Left renal cortex interstitium (tissue), 4 donors: ENCODE measurements at places on chromosomes 1 and 21. TPM values are rescaled to one million over a fixed set of nuclear protein-coding genes. Genes with fewer than 3 reads are reported as not detected.

LCE1B gene
- polyA plus RNA-seq, result not detected

DNA sequence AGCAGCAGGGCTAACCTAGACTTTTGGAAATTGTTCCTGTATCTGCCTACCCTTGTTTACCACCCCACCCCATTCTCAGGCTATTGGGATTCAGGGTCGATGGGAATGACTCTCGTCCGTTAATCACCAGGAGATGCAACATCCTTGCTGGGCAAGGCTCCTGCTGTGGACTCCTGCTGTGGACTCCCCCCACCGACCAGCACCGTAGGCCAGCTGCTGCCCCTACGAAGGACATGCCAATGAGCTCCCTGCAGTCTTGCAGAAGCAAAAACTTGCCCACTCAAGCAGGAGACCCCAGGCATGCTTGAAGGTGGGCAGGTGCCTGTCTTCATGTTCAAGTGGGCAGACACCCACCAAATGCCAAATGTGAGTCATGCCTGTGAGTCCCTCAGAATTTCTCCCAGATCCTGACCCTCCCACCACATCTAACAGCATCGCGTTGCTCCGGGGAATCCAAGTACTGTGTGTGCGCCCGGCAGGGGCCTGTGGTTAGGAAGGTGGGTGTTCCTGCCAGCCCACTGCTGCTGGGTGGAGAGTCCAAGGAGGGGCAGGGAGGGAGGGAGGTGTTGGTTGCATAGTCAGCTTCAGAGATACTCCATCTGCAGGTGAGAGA is 41.7 kb upstream of the SOX13 start:
- DNase-seq, result no peak

DNA sequence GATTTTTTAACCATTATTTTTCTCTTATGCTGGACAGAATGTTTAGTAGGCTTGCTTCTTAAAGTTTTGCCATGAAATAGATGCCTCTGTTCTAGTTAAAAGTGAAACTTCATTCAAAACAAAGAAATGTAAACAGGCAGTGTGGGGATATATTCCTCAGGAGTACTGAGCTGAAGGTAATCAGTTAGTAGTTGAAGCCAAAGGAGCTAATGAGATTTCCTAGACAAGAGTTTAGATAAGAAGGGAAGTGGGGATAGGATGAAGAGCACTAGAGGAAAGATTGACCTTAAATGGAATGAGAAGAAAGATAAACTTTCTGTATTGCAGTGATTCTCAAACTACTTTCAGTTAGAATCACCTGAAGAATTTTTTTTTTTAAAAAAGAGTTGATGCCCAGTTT is 23.9 kb downstream of the PRRC2C start:
- DNase-seq, result no peak

DNA sequence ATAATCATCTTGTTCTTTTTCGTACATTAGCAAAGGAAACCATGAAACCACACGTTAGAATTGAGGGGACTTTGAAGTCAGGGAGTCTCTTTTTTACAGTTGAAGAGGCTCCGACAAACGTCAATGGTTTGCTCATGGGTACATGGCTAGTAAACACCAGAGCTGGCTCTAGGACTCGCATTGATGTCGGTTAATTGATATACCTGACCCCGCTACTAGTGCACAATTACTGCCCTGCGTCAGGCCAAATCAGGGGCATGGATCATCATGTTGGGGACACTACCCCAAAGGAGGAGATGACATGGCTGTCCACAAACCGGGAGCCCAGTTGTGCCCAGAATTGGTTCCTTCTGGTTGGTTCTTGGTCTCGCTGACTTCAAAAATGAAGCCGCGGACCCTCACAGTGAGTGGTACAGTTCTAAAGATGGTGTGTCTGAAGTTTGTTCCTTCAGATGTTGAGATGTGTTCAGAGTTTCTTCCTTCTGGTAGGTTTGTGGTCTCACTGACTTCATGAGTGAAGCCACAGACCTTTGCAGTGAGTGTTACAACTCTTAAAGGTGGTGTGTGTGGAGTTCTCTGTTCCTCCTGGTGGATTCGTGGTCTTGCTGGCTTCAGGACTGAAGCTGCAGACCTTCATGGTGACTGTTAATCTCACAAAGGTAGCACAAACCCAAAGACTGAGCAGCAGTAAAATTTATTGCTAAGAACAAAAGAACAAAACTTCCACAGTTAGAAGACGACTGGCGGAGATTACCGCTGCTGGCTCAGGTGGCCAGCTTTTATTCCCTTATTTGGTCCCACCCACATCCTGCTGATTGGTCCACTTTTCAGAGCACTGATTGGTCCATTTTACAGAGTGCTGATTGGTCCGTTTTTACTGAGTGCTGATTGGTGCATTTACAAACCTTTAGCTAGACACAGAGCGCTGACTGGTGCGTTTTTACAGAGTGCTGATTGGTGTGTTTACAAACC is 126.9 kb upstream of the ERRFI1 start:
- DNase-seq, result no peak

GRCh38 chr1:169072945-169073725 is 33.4 kb upstream of the ATP1B1 start:
- DNase-seq, result no peak

DNM3 gene
- polyA plus RNA-seq, result 5.4 TPM

KHDRBS1 gene
- polyA plus RNA-seq, result 258 TPM

DYNLT5 gene
- polyA plus RNA-seq, result 1.7 TPM

NDUFS5 gene
- polyA plus RNA-seq, result 287 TPM

EVA1C gene
- 2.0 TPM for polyA plus RNA-seq

GRCh38 chr1:4083231-4084047 is 183.4 kb upstream of the C1orf174 start:
- no peak for DNase-seq

DNA sequence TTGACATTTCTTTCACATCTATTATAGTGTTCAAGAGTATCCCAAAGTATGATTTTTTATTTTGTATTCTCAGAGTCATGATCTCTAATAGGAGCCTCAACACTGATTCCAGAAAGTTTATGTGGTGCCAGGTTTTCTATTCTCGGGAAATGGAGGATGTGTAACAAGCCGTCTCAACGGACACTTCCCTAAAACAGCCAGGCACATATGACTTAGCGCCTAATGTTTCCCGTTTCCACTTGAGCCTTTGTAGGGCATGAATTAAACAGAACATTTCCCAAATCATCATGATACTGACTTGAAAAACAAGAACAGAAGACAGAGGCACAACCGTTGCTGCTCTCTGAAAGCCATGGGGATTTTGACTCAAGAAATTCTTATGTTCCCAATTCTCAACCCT is 8.0 kb downstream of the CYYR1 start:
- DNase-seq, result no peak

DNA sequence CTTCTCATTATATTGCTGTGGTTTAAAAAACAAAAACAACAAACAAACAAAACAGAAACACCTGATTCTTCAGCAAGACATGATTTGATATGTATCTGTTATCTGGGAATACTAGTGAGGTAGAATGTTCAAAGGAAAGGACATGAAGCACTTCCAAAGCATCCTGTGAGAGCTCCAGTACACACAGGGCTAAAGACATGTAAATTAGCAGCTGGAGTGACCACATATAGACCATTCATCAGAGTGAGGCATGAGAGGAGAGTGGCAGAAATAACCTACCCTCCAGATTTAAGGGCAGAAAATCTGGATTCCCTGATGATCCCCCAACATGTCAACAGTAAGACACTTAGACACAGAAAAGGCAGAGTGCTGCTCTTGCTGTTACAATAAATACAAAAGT is 260.5 kb upstream of the CHRM3 start:
- DNase-seq, result no peak

DNA sequence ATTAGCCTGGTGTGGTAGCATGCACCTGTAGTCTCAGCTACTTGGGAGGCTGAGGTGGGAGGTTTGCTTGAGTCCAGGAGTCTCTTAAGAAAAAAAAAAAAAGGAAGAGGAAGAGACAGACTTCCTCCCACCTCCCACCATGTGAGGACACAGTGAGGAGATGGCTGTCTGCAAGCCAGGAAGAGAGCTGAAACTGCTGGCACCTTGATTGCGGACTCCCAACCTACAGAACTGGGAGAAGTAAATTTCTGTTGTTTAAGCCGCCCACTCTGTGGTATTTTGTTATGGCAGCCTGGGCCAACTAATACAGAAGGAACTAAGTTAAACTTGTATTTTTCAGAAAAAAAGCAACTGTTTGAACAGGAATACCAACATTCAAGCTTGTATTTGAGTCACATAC is 21.7 kb downstream of the DOP1B start:
- DNase-seq, result no peak
